ENCODE measurements at places on chromosomes 5 and 9.

DNA sequence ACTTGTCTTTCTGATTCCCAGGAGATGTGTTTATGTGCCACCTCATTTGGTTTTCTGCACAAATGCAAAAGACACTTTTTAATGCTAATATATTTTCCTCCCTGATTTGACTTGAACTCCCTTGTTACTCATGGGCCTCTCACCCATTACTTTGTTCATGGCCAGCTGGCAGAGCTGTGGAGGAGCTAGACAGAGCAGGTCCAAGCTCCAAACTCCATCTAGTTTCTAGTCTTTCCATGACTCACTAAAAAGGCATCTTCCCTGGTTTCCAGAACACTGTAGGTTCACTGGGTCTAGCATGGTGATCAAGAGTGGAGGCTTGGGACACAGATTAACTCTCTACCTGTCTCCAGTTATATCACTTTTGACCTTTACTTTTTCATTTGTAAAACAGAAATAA lies 161.0 kb upstream of the SLC28A3 start:
- DNase-seq: no peak

GRCh38 chr5:6995115-6995514 lies 281.9 kb downstream of the TENT4A start:
- DNase-seq: no peak

DNA sequence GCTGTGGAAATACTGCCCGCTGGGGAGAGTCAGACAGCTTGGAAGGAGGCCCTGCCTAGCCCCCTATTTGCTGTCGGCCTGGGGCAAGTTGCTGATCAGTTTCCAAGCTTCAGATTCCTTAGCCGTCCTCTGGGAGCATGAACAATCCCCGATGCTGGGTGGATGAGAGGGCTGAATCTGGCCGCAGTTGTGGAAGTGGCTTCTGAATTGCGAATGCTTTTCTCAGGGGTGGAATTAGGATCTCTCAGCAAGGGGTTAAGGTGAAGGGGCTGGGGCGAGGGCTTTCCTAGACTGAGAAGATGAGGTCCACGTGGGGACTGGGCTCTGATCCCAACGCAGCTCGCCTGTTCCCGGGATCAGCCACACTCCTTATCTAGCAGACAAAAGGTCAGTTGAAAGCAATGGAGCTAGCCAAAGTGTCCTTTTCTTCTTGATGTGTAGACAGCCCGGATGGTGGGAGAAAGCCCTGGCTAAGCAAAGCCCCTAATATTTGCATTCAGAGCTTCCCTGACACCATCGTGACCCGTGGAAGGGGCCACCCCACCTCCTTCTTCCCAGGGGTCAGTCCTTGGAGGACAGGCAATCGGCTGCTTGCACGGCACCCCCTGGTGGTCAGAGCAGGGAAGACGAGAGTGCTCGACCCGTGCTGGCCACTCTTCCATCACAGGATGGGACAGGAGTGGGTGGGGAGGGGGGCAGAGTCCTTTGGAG lies 54.9 kb downstream of the COL15A1 start:
- peak; percentile 77 for DNase-seq

DNA sequence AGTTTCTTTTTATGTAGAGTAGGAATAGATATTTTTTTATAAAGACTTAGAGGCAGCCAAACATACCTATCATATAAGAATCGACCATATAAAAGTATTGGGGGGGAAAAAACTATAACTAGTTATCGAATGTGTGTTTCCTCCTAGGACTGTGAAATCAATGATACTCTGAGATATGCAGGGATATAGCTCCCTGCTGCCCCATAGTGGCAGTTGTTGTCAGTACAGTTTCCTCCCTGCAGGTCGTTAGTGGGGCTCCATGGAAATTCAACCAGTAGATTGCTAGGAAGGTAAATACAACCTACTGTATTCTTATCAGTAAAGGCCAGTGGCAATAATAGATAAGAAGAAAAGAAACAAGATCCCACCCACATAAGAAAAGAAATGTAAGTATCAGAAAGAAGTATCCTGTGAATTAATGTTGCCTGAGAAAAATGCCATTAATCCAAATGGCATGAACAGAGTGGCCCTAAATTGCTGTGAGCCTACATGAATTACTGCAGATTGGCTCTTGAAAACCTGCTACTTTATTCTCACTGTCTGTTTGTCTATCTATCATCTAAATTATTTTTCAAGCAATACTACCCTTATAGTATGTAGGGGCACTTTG lies 136.9 kb upstream of the FBN2 start:
- peak; percentile 70 for DNase-seq

- no peak for DNase-seq
These were observed 17.4 kb downstream of the NDFIP1 start for GRCh38 chr5:142125963-142126362.

GRCh38 chr9:119365291-119366027 lies 3.8 kb downstream of the BRINP1 start:
- DNase-seq: peak; percentile 19

All from ELR (cell line).